Mesenteric fat pad (tissue), 1 donor: ENCODE measurements at places on chromosomes 16 and 17. TPM values are rescaled to one million over a fixed set of nuclear protein-coding genes. Genes with fewer than 3 reads are reported as not detected.

CA7 gene
- not detected for total RNA-seq

DNASE1L2 gene
- 0.39 TPM for total RNA-seq

FTO gene
- 91.0 TPM for total RNA-seq

CENPN gene
- 5.9 TPM for total RNA-seq

GRCh38 chr17:77821114-77821513 is 137.4 kb upstream of the TNRC6C start:
- no peak for DNase-seq

DNA sequence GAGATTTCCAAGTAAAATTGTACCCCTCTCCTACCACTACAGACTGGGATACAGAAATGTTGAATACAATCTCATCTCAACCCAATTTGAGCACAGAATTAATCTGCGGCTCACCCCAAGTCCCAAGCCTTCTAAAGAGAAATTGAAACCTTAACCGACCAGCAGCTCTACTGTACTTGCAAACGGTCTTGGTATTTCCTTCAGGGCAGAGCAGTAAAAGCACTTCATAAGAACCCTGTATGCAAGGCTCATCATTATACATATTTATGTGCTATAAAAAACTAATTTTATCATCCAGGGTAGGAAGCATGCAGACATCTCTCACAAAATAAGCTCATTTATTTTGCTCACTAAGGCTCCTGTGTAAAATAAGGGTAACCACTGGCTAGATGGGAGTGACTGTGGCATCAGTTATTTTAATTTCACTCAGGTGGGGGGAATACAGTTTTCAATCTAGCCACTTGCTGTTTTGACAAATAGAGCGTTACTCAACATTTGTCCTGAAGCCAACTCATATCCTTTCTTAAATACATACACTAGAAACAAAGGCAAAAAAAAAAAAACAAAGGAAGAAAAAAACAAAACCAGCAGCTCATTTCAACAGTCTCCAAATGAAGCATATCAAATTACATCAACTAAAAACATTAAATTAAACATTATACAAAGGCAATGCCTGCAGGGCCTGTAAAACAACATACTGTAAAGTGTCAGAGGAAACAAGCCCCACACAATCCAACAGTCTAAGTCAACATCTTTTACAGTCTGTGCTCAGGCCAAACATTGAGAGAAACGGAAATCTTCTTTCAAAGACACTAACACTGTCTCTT is 65.0 kb downstream of the PARN start:
- no peak for DNase-seq

DNA sequence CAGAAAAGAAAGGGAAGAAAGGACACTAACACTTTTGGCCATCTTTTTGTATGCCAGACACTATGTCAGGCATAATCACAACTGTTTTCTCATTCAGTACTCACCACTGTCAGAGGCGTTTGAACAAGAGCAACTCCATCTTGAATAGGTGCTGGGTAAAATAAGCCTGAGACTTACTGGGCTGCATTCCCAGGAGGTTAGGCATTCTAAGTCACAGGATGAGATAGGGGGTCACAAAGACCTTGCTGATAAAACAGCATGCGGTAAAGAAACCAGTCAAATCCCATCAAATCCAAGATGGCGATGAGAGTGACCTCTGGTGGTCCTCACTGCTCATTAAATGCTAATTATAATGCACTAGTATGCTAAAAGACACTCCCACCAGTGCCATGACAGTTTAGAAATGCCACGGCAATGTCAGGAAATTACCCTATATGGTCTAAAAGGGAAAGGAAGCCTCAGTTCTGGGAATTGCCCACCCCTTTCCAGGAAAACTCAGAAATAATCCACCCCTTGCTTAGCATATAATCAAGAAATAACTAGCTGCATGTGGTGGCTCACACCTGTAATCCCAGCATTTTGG is 14.9 kb upstream of the LYRM9 start:
- DNase-seq: no peak

- no peak for DNase-seq
These were observed 67.1 kb upstream of the METRNL start for GRCh38 chr17:83012200-83012785.

GRCh38 chr16:66291833-66292232 is 74.7 kb upstream of the CDH5 start:
- peak; percentile 5 for DNase-seq

- DNase-seq: no peak
These were observed at the start of gene RAMP2 for GRCh38 chr17:42760652-42761581. Gene RAMP2 (plus strand): TSS chr17:42761227. CDS start chr17:42761262, 35 bp downstream.

- DNase-seq: no peak
These were observed 8.7 kb downstream of the CYBC1 start for GRCh38 chr17:82441691-82442487.
